Cerebellum (tissue), 4 donors: ENCODE measurements at places on chromosomes 5 and 9. TPM values are rescaled to one million over a fixed set of nuclear protein-coding genes. Genes with fewer than 3 reads are reported as not detected.

NEUROG1 gene
- 2.6 TPM for total RNA-seq

LCN2 gene
- total RNA-seq: not detected

PCDHGA7 gene
- total RNA-seq: 20.0 TPM

SMIM33 gene
- not detected for total RNA-seq

KIF20A gene
- 12.8 TPM for total RNA-seq

REEP2 gene
- total RNA-seq: 40.3 TPM
